ENCODE measurements at places on chromosomes 16 and 17.

- no peak for DNase-seq
These were observed 28.5 kb downstream of the GNPTG start for GRCh38 chr16:1380195-1380594.

DNA sequence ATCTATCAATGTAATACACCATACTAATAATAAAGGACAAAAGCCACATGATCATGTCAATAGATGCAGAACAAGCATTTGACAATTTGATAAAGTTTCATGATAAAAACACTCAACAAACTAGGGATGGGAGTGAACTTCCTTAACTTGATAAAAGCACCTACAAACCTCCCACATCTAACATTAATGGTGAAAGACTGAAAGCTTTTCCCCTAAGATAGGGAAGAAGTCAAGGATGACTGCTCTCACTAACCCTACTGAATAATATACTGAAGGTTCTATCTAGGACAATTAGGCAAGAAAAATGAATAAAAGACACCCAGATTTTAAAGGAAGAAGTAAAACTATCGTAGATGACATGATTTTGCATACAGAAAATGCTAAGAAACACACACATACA is 10.4 kb upstream of the DYNLL2 start:
- no peak for DNase-seq

GRCh38 chr17:31583772-31584356 is 192.4 kb downstream of the RAB11FIP4 start:
- no peak for DNase-seq

DNA sequence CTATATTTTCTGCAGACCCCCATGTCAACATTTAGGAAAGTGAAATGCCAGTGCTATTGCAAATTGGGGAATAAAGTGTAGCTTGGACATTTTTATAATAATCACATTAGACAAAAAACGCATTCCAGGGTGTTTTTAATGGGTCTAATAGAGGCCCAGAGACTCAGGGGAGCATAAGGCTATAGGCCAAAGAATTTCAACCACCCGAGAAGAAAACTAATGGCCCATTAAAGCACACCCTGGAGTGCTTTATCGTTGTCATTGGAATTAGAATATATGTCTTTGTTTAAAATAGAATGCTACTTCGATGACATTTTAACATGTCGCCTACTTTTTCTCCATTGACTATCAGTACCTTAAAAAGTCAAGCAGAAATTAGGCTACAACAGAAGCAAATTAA is 414.1 kb upstream of the CDH8 start:
- DNase-seq, result no peak

GRCh38 chr17:28707339-28707720 is 4.4 kb downstream of the PROCA1 start:
- DNase-seq, result no peak

GRCh38 chr17:80666867-80667266 is 122.2 kb downstream of the RPTOR start:
- DNase-seq, result no peak

- DNase-seq, result no peak
These were observed 35.8 kb upstream of the ZFP90 start for GRCh38 chr16:68503334-68503733.

GRCh38 chr17:5485270-5486205 is at the start of gene DERL2:
DERL2 (minus strand) TSS chr17:5486178; CDS start chr17:5486161, 17 bp downstream.
- no peak for DNase-seq
